Right cardiac atrium (tissue), 5 donors: ENCODE measurements at places on chromosomes 6 and 20. TPM values are rescaled to one million over a fixed set of nuclear protein-coding genes. Genes with fewer than 3 reads are reported as not detected.
A peak's percentile ranks its signal among the peaks of the same experiment; 100 is the strongest.

DNA sequence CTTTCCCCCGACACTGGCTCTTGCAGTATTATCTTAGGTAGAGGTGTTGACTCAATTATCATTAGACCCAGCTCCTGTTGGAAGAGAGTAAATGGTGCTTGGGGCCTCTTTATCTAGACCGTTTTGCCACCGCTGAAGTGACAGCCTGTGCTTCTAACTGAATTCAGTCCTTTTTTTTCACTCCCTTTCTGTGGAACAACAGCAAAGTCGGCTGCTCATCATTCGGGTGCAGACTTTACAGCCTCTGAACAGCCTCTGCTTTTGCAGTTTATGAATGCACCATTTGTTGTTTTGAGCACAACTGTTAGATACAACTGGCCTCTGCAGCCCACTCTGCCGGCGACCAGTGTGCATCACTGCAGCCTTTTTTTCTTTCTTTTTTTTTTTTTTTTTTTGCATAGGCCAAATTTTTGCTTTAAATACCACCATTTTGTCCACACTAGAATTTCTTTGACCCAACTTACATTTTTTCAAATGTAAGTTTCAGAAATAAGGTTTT lies 35.8 kb downstream of the RREB1 start:
- DNase-seq = peak; percentile 68

DNA sequence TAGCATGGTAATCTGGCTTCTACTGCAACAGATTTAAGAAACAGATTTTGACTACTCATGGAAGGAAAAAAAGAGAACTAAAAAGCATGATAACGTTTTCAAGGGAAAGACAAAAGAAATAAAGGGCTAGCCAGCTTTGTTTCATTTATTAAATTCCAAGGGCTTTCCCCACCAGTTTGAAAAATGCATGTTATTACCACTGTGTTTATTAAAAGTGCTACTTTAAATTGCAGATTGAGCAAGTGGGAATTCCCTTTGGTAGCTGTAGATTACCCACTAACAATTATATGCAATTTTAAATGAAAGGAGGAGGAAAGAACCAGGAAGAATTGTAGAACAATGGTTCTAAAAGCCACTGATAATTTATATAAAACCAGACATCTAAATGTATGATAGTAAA lies 40.6 kb upstream of the NHSL1 start:
- DNase-seq = no peak

DNA sequence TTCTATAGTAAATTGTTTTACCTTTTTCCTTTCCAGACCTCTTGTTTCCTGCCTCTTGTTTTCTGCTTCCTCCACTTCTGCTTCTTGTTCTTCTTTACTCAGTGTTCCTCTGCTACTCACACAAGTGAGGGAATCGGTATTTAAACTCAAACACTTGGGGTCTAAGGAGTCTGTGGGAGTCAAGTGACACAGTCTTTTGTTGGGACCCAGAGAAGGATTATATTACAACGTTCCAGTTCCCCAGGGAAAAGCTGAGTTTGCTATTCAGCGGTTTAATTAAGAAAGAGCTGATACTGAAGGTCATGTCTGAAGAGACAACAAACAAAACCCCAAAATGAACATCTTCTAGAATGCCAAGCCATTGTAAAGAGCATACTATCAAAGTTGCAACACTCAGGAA lies 107.8 kb upstream of the CITED2 start:
- no peak for DNase-seq

DNA sequence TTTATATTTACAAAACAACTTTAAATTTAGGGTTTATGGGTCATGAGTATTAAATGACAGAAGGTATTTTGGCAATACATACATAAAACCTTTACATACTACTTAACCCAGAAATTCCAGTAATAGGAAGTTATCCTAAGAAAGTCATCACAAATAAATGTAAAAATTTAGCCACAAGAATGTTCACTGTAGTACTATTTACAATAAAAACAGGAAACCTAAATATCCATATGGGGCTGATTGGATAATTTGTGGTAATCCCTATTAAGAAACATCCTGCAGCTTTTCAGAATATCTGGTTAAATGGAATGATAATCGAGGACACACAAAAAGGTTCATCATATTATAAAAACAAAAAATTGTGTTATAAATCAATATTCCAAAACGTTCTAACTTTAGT lies 44.4 kb downstream of the TRAM2 start:
- DNase-seq = no peak

DNA sequence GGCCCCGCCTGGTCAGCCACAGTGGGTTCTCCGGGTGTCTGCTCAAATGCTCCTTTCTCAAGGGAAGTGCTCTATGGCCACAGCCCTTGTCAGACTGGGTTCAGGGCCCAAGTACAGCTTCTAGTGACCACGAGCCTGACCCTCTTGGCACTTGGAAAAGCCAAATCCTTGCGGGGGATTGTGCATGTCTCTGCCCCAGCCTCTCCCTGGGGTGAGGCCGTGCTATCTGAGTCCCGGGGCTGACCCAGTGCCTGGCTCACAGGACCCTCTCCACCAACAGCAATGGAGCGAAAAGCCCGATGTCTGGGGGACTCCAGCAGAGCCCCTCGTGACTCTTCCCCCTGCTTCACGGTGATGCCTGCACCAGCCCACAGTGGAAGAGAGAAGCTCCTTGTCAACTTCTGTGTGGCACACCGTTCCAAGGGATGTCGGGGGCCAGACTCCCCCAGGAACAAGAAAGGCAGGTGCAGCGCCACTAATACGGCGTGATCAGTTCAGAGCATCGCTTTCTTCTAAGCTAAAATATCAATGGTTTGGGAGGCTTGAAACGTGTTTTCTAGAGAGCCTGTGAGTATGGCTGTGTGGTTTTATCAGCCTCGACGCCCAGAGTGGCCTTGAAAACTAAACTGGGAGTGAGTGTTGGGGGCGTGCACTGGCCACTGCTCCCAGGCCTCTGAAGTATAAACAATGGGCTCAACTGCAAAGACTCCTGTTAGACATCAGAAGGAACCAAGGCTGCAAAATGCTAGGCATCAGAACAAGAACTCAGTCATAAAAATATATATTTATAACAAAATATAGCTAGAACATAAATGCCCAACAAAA lies 51.9 kb downstream of the DLL1 start:
- no peak for DNase-seq

Gene DIDO1
- 39.0 TPM for total RNA-seq

Gene TMEM170B
- 5.2 TPM for total RNA-seq

Gene HLA-DOA
- total RNA-seq = 1.3 TPM
